ENCODE measurements at places on chromosomes 11 and 22.
A peak's percentile ranks its signal among the peaks of the same experiment; 100 is the strongest.

- peak; percentile 44 for DNase-seq
Measured at GRCh38 chr22:36301384-36301828, 48.5 kb downstream of the APOL1 start.

GRCh38 chr22:48473202-48473601, 1354.5 kb downstream of the BRD1 start:
- DNase-seq, result no peak

DNA sequence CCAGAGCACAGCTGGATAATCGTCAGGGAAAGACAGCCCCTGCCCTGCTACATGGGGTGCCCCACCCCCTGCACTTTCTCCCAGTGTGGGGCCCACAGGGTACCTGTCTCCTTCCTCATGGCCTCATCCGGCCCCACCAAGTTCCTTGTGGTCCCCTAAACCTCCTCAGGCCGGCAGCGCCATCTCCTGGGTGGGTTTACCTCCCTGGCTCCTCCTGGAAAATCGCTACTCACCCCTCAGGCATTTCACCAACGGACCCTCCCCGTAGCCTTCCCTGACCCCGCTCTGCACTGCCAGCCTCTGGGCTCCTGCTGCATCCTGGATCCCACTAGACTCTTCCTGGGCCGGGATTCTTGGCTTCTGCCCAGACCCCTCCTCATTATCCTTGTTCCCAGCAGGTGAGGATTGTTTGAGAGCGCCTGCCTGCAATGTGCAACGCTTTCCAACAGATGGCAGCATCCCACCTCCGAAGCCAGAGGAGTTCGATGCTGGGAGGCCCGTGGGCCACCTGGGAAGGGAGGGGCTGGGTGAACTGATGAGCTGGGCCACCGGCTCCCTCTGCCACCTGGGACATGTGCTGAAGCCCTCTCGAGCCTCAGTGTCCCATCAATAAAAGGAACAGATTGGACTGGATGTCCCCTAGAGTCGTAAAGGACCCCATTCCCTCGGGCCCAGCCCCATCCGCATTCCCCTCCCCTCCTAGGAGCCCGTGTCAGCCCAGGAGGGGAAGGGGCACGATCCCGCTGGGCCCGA, 44.2 kb upstream of the TTLL12 start:
- DNase-seq, result peak; percentile 58

- DNase-seq, result no peak
Measured at GRCh38 chr11:74257959-74258553, 53.4 kb downstream of the P4HA3 start.

GRCh38 chr11:113504071-113504470, 28.9 kb upstream of the DRD2 start:
- DNase-seq, result no peak

- no peak for DNase-seq
Measured at GRCh38 chr11:68803766-68804165, 38.0 kb downstream of the CPT1A start.

DNA sequence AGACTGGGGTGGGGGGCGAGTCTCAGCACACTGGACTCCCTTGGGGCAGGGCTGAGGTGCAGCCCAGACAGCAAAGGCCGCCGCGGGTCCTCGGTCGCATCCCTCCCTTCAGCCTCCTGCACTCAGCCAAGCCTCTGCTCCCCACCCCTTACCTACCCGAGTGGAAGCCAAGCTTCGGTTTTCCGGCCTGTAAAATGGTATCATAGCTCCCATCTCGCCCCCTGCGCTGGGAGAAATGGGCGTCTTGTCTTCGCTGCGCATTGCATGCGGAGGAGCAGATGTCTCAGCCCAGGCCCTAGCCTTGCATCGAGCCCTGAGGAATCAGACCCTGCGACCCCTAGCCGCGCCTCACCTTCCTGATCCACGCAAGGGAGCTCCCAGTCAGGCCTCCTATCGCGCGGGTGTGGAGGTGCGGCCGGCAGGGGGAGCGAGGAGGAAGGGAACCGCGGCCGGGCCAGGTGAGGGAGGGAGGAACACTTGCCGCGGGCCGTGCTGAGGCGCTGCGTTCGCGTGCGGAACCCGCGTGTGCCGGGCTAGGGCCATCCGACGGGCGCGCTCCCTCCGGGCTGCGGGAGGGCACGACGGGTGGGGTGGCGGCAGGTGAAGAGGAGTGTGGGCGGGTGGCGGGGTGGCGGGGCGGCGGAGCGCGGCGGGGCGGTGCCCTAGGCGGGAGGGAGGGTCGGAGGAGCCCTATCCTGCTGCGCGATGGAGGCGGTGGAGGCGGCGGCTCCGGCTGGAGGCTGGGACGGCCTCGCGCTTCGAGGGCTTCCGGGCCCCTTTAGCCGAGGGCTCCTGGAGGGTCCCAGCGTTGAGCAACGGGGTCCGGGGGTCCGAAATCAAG, 4.1 kb upstream of the TBX1 start:
- DNase-seq, result peak; percentile 53

DNA sequence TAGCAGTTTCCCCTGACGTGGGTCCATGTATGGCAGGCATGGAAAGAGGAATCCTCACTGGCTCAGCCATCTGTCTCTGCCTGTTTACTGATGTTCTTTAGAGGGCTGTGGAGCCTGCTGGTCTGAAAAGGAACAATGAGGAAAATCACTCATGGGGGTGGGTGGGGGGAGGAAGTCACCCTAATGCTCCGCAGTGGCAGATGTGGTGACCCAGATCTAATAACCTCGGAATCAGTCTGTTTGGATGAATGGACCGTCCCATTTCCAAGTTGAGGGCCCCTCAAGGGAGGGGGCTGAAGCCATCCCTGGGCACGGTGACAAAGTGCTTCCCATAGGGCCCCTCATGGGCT, 4.4 kb downstream of the BCR start:
- DNase-seq, result no peak

- no peak for DNase-seq
Measured at GRCh38 chr22:50072714-50073538, 12.3 kb downstream of the MLC1 start.

GRCh38 chr22:25102722-25103121, 96.9 kb upstream of the CRYBB3 start:
- no peak for DNase-seq

DNA sequence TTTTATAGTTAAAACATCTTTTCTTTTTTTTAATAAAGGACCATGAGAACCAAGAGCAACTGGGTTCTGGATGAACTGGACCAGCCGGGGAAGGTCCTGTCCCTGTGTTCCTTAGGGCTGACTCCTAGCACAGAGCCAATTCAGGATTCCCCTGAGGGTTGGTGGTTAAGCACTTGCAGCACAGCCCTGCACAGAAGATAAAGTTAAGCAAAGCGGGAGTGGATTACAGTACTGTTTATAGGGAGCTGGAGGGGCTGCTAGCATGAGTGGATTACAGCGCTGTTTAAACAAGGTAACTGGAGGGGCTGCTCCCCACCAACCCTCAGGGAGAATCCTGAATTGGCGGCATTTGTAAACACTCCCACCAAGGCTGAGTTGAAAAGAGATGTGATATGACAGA, 90.6 kb downstream of the CELSR1 start:
- no peak for DNase-seq

DNA sequence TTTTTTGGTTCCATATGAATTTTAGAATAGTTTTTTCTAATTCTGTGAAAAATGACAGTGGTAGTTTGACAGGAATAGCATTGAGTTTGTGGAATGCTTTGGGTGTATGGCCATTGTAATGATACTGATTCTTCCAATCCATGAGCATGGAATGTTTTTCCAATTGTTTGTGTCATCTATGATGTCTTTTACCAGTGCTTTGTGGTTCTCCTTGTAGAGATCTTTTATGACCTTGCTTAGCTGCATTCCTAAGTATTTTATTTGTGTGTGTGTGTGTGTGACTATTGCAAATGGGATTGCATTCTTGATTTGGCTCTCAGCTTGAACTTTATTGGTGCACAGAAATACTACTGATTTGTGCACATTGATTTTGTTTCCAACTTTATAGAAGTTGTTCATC, 3.0 kb upstream of the CSF2RB start:
- DNase-seq, result no peak

DNA sequence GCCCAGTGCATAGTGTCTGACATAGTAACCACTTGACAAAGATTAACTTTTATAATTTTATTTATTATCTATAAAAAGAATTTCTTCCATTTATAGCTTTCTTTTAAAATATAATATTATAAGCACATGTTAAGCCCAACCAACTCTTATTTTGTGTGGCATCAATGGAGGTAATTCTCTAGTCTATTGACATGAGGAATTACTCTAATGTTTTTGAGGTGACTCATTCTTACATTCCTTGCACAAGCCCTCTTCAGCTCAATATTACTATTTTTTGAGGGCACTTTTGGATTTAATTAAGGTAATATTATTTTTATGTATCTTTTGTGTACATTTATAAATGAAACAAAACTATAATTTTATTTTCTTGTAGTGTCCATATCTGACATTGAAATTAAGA, 59.6 kb downstream of the AASDHPPT start:
- no peak for DNase-seq

DNA sequence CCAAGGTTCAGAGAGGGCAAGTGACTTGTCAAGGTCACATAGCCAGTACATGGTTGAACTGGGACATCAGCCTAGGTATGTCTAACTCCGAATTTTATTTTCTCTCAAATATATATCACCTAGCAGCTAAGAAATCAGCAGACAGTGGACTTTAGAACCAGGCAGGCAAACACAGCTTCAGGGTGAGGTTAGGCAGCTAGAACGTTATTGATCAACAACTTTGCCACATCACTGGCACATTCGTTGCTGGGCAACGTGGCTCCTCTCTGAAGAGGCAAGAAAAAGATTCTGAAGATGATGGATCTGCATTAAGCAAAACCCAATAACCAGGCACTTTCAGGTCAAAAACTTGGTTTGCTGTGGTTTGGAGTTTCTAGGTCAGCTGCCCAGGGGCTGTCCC, 258.0 kb downstream of the KIRREL3 start:
- DNase-seq, result no peak

- DNase-seq, result no peak
Measured at GRCh38 chr11:65429068-65429681, 6.6 kb downstream of the NEAT1 start.

GRCh38 chr11:6482441-6482840, 1.1 kb downstream of the TIMM10B start:
- DNase-seq, result no peak

- DNase-seq, result no peak
Measured at GRCh38 chr11:29627541-29627940, 389.3 kb downstream of the KCNA4 start.

GRCh38 chr11:125516245-125516644, 20.2 kb upstream of the FEZ1 start:
- DNase-seq, result no peak

DNA sequence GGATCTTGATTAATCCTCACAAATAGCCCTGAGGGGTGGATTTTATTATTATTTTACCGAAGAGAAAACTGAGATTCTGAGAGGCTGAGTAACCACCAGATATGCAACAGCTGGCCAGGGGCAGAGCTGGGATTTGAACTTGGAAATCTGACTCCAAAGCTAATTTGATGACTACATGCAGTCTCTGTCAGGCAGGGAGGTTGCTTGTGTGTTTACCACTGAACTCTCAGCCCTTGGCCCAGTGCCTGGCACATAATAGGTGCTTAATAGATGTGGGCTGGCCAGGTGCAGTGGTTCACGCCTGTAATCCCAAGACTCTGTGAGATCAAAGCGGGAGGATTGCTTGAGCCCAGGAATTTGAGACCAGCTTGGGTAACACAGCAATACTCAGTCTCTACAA, 121.7 kb upstream of the CRYBB3 start:
- no peak for DNase-seq

GRCh38 chr11:117178210-117179034, at the start of gene SIDT2:
Gene SIDT2 (plus strand): TSS chr11:117178743. CDS start chr11:117179264, 521 bp downstream.
- peak; percentile 92 for DNase-seq

DNA sequence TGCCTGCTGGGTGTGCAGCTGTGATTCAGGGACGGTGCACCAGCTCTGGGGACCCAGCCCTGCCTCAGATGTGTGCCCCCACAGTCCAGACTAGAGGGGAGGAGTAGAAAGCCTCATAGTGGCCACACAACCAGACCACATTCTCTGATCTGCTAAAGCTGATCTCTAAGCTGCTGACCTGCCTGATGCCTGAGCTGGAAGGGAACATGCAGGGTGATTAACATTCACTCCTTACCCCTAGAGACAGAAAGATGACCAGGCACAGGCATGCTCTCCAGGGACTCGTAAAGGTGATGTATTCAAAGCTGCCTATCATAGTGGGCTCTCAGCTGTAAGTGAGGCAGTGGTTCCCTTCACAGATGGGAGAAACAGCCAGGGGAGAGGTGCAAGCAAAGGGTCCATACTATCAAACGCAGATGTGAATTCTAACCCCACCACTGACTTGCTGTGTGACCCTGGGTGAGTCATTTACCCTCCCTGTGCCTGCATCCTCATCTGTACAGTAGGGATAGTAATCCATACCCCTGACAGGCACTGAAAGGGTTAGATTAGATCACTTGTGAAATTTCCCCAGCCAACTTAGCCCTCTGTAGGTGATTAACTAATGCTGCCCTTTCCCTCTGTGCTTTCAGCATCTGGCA, 29.0 kb upstream of the LRRC32 start:
- DNase-seq, result no peak

DNA sequence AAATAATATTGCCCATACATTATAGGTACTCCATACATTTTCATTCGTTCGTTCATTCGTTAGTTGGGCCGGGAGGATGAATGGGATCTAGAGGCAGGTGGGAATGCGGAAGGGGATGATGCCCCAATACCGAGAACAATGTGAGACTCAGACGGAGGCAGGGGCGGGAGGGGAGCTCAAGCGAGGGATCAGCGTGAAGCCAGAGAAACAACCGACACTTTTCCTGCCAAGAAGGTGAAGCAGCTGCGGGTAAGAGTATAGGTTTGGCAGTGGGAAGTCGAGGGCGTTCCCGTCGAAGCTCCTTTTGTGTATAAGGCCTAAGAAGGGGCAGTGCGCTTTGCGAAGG, 1.1 kb upstream of the ARHGEF17 start:
- DNase-seq, result no peak

GRCh38 chr11:63567044-63567840, 4.1 kb upstream of the PLAAT2 start:
- DNase-seq, result peak; percentile 18

GRCh38 chr11:132147464-132147863, 777.0 kb downstream of the NTM start:
- no peak for DNase-seq

DNA sequence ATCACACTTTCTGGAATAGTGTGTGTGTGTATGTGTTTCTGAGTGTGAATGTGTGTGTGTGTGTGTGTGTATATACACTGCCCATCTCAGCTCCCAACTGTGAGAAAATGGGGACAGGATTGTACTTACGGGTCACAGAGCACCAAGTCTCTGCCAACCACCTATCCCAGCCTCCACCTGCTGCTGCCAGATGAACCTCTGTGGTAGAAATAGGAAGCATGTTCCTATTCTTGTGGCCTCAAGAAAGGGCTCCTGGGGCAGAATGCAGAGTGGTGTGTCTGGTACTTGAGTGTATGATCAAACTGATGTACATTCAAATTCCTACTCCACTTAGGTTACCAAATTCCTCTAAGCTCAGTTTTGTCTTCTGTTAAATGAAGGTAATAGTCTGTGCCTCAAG, 14.6 kb downstream of the UBASH3B start:
- no peak for DNase-seq

GRCh38 chr11:118263695-118264568, at the start of gene MPZL2:
Gene MPZL2 (minus strand): TSS chr11:118264297. CDS start chr11:118264153, 144 bp downstream.
- peak; percentile 37 for DNase-seq

DNA sequence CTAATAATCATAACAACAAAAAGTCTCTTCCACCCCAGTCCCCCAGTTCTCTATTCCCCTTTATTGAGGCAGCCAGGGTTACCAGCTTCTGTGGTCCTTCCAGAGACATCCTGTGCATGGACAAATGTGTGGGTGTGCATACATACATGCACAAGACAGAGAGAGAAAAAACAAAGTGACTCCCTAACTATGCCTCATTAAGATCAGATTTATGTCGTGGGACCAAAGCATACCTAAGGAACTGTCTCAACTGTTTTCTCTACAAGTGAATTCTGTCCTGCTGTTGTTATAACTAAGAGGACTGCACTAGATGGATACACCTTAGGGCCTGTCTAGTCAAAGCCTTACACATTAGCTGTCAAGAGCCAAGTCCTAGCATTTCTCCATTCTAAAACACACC, 106.7 kb downstream of the MRTFA start:
- no peak for DNase-seq

Data from NCI-H2081 (cell line).